CD8-positive, alpha-beta memory T cell (primary cell): ENCODE measurements at places on chromosomes 5 and 9. TPM values are rescaled to one million over a fixed set of nuclear protein-coding genes. Genes with fewer than 3 reads are reported as not detected.

The OTP gene
- total RNA-seq = not detected

The PLCXD3 gene
- total RNA-seq = not detected

DNA sequence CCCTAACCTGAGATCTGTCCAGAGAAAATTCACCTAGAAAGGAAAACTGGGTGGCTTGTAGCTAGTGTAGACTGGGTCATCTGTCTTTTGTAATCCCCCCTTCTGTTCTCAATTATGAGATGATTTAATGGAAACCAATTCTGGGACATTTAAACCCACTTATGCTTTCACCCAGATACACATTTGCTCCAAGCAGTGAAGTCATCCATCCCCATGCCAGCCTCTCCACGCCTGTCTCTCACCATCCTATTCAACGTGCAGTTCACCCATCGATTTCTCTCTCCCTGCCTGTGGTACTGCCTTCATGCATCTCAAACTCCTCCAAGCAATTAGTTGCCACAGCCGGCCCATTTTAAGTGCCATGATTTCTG is 1.8 kb downstream of the PHF19 start:
- no peak for DNase-seq

DNA sequence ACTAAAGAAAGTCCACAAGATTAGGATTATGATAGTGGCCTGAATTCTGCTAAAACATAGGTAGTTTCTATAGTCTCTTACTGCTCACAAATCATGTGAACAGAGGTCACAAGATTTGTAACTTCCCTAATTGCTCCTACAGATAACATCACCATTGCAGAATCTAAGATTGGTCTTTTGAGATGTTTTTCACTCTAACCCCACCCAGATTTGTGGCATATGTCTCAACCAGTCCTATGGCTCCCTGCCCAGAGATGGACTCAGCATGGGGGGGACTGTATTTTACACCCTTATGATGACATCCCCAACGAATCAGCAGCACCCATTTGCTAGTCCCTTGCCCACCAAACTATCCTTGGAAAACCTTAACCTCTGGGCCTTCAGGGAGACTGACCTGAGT is 1046.2 kb downstream of the CDH12 start:
- no peak for DNase-seq

GRCh38 chr5:152058267-152058666 is 133.6 kb upstream of the GLRA1 start:
- no peak for DNase-seq

DNA sequence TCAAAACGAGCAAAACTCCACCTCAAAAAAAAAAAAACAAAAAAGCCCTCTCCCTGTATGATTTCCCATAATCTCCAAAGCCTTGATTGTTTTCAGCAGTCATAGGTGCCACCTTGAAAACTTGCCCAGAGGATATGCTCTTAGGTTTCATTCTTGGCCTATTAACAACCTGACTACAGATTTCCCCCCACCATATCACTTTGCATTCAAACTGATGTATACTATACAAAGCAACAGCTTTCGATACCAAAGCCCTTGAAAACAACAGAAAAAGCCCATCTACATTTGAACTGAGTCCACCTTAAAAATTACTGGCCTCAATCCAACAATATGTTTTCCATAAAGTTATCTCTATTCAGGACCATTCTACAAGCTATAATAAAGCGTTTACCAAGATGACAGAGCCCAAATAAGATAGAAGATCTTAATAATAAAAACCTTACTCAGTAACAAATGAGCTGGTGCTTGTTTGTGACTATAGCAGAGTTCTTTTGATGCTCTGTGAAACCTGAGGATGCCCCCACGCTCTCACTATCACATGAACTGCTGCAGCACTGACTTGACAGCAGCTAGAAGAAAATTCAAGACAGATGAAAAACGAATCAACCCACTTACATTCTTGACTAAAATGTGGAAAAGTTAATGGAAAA is 44.4 kb downstream of the FNBP1 start:
- DNase-seq = no peak

DNA sequence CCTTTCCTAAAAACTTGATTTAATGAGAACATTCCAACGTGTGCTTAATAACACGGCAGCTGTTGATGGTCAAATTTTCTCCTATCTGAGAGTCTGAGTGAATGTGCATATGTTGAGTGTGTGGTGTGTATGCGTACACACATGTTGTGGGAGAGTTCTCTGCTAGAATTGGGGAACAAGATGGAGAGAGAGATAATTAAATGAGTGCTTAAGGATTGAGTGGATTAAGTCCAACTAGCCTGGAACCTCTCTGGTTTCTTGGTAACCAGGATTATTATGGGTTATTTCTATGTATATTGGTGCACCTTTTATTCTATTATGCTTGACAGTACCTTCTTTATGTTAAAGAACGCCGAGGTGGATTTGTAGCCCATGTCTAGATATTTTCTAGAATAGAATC is 36.4 kb upstream of the TNFAIP8 start:
- DNase-seq = no peak

DNA sequence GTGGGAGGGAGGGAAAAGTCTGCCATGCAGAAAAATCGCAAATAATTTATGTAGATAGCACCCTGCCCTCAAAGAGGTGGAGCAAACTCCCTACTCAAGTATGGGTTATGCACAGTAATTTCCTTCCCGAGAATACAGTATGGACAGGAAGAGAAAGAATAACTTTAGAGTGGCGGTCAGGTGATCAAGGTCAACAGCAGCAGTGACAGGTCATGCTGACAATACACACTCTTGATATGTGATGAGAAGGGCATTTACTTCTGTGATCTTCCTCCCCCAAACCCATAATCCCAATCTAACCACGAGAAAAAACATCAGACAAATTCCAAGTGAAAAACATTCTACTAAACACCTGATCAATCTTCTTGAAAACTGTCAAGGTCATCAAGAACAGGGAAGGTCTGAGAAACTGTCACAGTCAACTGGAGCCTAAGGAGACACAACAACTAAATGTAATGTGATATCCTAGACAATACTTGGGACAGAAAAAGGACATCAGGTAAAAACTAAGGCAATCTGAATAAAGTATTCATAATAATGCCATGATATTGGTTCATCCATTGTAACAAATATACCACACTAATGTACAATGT is 11.7 kb downstream of the BICD2 start:
- no peak for DNase-seq

GRCh38 chr5:133377736-133378135 is 234.6 kb downstream of the FSTL4 start:
- DNase-seq = no peak

GRCh38 chr5:1235379-1235778 is 10.2 kb downstream of the SLC6A18 start:
- no peak for DNase-seq

- no peak for DNase-seq
These were observed 6.8 kb downstream of the FBP2 start for GRCh38 chr9:94586814-94587213.

DNA sequence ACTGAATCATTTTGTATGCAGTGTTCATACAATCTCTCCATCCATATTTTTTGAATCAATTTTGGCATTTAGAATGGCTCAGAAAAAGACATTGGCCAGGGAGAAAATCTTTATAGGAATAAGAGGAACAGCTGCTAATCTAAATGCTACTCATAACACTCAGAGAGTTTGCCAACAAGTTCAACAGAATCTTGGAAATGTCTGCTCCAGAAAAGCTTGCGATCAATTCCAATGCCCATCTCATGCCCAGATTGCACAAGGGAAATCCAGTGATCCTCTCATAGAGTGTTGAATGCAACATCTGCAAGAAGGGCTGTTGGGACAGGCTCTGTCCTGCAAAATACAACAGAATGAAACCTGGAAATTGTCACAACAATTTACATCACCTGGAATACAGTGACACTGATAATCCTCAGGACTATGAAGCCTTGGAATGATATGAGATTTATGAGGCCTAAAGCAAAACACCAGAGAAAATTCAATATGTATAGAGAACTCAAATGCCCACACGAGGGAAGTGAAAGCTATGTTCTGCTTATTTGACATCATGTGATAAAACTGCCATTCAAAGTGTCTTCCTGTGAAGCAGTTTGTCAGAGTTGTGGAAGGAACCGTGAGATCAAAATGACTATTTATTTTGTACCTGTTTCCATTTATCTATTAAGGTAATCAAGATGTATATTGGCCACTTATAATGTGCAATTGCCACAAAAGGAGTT is 190.1 kb downstream of the PARP8 start:
- no peak for DNase-seq

- DNase-seq = no peak
These were observed 71.3 kb downstream of the GLIS3 start for GRCh38 chr9:4228606-4229005.

DNA sequence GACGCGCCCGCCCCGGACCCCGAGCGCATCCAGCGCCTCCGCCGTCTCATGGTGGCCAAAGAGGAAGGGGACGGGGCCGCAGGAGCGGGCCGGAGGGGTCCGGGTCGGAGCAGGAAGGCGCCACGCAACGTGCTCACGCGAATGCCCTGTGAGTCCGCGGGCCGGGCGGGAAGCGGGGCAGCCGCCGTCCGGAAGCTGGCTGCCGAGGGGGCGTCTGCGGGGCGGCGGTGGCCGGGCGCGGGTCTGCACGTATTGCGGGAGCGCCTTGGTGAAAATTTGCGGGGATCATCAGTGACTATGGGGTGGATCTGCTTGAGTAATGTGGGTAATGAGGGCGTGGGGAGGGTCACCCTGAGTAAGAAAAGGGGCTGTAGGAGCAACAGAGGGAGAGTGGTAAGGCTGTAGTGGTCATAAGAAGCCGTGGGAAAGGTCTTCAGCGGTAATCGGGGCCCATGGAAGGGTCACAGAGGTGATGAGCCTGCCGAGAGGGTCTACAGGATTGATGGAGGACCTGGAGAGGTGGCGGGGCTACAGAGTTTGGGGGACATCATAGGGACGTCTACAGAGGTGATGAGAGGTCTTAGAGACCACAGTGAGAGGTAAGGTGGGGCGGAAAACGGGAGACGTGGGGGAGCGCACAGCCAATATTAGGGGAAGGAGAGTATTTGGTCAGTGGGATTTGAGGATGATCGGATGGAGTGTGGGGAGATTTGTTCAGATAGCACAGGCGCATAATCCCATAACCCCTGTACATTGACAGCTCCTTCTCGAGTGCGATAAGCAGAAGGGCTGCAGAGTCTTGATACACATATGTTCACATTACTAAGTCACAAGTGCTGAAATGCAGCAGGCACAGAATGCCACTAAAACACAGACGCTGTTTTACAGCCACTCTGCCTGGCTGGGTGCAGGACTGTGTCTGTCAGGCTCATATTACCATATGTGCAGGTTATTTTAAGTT is 819 bp downstream of the LSM11 start:
- no peak for DNase-seq

GRCh38 chr5:141646026-141646425 is 5.2 kb downstream of the FCHSD1 start:
- DNase-seq = no peak

DNA sequence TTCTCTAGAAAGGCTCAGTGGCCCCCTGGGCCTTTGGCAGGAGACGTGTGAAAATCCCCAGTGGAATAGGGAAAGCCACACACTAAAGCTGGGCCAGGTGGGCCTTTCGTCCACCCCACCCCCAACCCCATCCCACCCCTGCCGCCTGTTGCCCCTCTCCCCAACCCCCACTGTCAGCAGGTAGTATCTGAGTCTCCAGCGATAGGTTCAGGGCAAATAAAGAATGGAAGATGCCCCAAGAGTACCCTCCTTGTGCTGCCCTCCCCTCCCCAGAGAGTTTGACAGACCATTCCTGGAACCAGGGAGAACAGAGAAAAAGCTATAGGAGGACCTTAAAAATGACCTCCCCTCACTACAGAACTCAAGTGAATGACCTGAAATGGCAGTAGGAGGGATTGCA is 36.7 kb upstream of the UBE2D2 start:
- no peak for DNase-seq
